GM20000 (cell line): ENCODE measurements at places on chromosomes 6 and 20.
A peak's percentile ranks its signal among the peaks of the same experiment; 100 is the strongest.

DNA sequence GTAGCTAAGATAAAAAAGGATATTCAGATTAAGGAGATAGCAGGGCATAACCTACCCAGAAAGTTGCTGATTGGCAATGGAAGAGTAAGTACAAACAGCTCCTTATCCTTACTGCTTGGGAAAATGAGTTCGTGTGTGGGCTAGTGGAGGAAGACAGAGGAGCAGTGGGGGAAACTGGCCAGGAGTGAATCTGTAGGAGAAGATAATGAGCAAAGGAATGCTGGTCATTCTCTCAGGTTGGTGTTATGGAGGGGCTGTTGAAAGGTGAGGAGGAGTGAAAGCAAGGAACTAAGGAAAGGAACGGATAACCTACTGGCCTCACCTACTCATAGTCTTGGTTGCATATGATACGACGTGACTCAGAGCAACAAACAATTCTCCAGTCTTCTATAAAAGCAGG, 7.3 kb upstream of the GJB7 start:
- DNase-seq = no peak

- DNase-seq = no peak
Measured at GRCh38 chr6:119678961-119679360, 329.4 kb upstream of the MAN1A1 start.

DNA sequence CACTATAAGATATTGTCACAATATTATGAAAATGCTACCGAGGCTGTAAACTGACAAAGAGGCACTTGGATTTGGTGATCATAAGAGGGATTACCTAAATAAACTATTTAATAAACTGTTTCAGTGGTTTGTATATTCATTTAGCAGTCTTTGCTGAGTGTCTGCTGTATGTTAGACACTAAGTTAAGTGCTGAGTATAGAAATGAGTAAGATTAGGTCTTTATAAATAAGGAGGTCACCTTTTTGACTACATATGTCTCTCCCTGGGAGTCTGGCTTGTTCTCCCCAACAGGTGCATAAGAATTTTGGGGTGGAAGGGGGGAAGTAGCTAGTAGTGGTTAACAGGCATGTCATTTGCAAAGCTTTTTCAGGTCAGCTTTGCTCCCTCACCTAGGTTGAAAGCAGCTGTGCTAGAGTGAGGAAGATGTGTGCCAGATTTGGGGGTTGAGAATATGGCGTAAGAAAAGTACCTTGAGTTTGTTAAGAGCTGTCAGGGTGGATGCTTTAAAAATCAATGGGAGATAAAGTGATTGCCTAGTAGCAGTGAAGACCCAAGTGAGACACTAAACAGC, 246.3 kb downstream of the ZFAND3 start:
- DNase-seq = no peak

DNA sequence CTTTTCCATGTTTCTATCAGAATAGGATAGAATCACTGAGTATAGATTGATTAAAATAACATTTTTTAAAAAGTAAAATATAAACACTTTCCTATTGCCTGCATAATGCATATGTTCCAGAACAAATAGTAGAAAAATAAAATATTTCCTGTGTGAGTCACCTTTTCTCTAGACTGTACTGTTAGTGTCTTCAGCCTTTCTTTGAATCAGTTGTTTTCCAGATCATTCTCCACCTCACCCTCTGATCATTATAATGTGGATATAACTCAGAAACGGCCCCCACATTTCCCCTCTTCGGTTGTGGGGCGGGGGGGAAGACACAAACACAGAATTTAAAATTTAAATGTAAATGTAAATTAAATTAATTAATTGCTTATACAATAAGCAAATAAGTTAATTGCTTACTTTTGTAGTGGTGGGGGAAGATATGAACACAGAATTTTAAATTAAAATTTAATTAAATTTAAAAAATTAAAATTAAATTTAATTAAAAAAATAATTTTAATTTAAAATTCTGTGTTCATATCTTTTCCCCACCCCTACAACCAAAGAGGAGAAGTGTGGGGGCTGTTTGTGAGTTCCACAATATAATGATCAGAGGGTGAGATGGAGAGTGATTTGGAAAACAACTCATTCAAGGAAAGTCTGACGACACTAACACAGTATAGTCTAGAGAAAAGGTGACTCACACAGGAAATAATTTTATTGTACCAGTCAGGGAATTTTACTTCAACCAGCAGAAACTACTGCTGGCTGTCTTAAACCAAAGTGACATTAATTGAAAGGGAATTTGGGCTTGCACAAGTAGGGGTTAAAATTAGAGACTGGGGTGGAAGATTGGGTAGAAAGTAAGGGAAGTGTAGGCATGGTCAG, 37.1 kb upstream of the PROKR2 start:
- DNase-seq = no peak

DNA sequence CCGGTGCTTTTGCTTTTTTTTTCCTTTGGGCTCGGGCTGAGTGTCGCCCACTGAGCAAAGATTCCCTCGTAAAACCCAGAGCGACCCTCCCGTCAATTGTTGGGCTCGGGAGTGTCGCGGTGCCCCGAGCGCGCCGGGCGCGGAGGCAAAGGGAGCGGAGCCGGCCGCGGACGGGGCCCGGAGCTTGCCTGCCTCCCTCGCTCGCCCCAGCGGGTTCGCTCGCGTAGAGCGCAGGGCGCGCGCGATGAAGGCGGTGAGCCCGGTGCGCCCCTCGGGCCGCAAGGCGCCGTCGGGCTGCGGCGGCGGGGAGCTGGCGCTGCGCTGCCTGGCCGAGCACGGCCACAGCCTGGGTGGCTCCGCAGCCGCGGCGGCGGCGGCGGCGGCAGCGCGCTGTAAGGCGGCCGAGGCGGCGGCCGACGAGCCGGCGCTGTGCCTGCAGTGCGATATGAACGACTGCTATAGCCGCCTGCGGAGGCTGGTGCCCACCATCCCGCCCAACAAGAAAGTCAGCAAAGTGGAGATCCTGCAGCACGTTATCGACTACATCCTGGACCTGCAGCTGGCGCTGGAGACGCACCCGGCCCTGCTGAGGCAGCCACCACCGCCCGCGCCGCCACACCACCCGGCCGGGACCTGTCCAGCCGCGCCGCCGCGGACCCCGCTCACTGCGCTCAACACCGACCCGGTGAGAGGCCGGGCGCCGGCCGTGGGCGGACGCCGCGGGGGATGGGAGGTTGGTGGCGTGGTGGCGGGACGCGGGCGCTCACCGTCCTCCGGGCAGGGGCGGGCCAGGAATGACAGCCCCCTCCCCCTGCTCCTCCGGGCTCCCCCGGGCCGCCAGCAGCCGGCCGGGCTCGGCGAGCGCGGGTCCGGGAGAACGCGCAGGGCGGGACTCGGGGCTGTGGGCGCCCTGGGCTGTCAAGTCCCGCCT, 606 bp downstream of the ID4 start:
- peak; percentile 41 for DNase-seq

- DNase-seq = no peak
Measured at GRCh38 chr6:107737397-107737793, 86.7 kb downstream of the SCML4 start.

- no peak for DNase-seq
Measured at GRCh38 chr20:59813126-59813947, 120.1 kb downstream of the SYCP2 start.

DNA sequence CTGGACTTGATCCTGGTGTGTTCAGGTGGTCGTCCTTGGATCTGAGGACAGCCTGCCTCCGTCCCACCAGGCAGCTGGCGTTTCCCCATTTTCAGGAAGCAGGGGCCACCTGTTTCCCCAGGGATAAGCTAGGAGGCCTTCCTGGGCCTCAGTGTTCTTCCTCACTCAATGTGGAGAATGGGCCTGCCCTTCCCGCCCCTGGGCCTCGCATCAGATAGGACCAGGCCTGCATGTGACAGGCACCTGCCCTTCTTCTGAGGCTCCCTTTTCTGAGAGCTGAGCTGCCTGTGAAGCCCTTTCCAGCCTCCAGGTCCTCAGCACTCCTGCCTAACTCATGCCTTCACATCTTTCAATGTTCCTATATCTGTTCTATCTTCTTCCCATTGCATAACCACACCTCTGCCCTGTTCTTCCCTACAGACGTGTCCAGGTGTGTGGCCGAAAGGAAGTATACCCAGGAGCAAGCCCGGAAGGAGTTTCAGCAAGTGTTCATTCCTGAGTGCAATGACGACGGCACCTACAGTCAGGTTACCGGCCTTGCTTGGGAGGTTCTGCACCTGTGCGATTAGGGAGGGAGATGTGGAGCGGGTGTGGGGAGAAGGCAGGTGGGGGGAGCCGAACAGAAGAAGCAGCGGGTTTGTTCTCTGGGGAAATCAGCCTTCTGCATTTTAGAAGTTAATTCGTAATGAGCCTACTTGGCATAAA, 85.1 kb downstream of the SMOC2 start:
- no peak for DNase-seq

DNA sequence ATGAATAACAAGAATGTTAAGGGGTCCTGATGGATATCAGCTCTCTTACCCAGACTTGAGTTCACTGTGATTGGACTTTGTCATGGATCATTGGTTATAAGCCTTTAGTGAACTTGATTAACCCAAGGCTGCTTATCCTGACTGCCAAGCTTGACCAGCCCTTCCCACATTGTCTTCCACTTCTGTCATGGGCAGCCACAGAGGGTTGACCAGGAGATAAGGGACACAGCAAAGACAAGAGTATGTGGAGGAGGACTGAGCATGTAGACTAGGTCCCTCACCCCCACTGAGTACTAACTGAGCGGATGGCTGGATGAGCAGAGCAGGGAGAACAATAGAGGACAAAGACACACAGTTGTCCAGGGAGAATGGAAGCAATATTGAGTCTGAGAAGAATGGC, 52.5 kb downstream of the FAXC start:
- no peak for DNase-seq

GRCh38 chr20:44714701-44715498, at the start of gene CCN5:
TSS of gene CCN5 (plus strand) at chr20:44715369. CDS start at chr20:44715391, 22 bp downstream.
- no peak for DNase-seq

GRCh38 chr20:50368386-50368785, 141.8 kb upstream of the PTPN1 start:
- DNase-seq = no peak

DNA sequence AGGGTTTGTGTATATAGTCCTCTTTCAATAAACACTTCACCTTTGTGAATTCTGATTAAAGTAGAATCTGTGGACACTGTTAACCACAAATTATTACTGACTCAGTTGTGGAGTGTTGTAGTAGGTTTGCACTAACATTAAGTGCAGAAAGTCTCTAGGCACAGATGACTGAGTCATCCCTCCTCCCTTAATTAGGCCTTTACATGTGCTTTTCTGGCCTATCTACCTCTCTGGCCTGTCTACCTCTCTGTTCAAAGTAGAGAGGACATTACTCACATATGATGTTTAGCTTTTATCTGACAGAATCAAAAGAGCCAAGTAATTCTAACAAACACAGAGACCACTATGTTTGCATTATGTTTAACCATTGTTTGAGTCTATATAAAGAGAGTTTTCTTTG, 783.0 kb downstream of the TENT5A start:
- DNase-seq = no peak

GRCh38 chr6:110296241-110297025, 61.7 kb downstream of the METTL24 start:
- no peak for DNase-seq

DNA sequence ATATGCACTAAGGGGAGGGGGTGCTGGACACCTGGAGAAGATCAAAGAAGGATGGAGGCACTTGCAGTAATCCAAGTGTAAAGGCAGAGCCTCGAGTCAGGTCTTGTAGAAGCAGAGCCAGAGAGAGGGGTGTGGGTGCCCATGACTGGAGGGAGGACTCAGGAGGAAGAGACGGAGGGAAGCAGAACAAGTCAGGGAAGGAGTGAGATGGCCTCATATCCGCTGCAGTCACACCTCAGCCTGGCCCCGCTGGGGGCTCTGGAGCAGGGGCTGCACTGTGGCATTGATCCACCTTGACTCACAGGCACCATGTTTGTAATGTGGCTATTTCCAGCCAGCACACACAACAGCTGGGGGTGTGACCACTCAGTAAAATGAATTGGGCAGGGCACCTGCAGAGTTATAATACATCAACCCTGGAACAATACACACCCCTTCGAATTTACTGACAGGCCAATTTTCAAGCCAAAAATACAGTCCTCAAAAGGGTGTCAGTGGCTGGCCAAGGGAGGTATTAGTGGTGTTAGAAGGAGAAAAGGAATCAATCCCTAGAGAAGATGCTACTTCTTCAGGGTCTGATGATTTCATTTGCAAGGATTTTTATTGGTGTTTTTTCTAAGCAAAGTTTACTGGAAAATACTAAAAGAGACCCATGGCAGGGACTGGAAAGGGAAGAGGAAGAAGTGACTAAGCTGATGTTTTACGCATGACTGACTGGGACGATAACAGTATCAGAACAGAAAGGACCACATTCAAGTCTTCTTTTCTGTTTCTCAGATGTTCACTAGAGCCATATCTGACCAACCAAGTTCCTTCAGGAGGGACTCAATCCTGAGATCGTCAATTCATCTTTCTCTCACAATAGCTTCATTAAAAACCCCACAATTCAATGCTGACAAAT, 18.9 kb upstream of the NXT1 start:
- DNase-seq = no peak

DNA sequence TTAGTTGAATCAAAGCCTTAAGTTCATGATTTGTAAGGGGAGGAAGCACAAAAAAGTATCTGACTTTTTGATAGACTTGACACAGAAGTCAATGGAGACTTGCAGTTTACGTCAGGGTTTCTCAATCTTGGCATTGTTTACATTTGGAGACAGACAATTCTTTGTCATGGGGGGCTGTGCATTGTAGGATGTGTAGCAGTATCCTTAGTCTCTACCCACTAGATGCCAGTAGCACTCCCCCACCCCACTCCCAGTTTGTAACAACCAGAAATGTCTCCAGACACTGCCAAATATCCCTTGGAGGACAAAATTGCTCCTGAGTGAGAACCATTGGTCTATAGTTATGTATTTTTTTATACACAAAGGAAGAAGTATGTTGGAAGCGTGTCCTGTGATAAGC, 434.1 kb downstream of the RFPL4B start:
- DNase-seq = no peak

DNA sequence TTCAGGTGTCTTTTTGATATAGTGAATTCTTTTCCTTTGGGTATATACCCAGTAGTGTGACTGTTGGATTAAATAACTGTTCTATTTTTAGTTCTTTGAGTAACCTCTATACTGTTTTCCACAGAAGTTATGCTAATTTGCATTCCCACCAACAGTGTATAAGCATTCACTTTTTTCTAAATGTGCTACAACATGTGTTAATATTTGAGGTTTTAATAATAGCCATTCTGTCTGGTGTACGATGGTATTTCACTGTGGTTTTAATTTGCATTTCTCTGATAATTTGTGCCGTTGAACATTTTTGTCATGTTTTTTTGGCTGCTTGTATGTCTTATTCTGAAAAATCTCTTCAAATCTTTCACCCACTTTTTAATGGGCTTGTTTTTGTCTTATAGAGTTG, 563.5 kb downstream of the GRIK2 start:
- DNase-seq = no peak

GRCh38 chr20:44762466-44763140, 16.9 kb downstream of the KCNK15 start:
- no peak for DNase-seq
